NCI-H2227 treated with DMSO at 0.1 percent for 48 hours (cell line): ENCODE measurements at places on chromosomes 13 and 19.

DNA sequence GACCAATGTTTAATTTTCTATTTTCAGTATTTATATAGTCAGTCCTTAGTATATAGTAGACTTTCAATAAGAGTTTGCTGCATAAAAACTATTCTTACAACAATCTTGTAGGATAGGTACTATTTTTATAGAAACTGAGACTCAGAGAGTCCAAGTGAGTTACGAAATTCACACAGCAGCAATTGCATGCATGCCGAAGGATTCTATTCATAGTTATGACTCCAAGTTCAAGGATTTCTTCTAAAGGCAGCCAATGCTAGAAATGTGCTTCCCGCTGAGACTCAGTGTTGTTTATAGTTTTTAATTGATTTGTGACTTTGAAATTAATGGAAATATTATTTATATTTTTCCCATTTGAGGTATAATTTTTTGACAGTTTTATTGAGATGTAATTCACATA lies 62.7 kb upstream of the CSNK1A1L start:
- no peak for DNase-seq

- no peak for DNase-seq
These were observed at the start of gene CBY2 for GRCh38 chr13:45702088-45702487. Gene CBY2 (plus strand): TSS chr13:45702320. CDS start chr13:45702391, 71 bp downstream.

GRCh38 chr19:4557971-4558941 lies 1.2 kb downstream of the SEMA6B start:
- DNase-seq, result no peak

GRCh38 chr13:42279080-42279479 lies 7.1 kb downstream of the AKAP11 start:
- DNase-seq, result no peak

DNA sequence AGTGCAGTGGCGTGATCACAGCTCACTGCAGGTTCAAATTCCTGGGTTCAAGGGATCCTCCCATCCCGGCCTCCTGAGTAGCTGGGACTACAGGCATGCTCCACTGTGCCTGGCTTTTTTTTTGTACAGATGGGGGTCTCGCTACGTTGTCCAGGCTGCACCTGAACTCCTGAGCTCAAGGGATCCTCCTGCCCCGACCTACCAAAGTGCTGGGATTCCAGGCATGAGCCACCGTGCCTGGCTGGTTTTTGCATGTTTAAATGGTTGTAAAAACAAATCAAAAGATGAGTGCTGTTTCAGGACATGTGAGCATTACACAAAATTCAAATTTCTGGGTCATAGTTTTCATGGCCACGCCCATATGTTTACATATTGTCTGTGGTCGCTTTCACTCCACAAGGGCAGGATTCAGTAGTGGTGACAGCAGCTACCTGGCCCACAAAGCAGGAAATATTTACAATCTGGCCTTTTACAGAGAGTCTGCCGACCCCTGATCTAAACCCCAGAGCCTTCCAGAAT lies 5.3 kb downstream of the MATK start:
- no peak for DNase-seq

DNA sequence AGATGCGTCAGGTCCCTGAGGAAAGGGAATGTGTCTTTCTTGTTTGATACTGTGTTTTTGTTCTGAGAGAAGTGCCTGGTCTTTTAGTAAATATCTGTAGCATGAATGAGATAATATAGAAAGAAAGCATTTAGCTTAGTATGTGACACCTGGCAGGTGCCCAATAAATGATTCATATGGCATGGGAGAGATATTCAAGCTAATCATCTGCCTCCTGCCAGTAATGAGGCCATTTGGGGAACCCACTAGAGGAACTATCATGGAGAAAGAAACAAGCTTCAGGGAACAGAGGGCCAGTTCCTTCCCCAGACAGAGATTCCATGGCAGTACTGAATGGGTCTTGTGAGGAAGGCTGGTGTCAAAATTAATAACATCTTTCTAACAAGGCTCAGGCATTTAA lies 603.9 kb downstream of the DCT start:
- DNase-seq, result no peak

GRCh38 chr13:112454648-112455334 lies 78.6 kb downstream of the SPACA7 start:
- DNase-seq, result no peak

DNA sequence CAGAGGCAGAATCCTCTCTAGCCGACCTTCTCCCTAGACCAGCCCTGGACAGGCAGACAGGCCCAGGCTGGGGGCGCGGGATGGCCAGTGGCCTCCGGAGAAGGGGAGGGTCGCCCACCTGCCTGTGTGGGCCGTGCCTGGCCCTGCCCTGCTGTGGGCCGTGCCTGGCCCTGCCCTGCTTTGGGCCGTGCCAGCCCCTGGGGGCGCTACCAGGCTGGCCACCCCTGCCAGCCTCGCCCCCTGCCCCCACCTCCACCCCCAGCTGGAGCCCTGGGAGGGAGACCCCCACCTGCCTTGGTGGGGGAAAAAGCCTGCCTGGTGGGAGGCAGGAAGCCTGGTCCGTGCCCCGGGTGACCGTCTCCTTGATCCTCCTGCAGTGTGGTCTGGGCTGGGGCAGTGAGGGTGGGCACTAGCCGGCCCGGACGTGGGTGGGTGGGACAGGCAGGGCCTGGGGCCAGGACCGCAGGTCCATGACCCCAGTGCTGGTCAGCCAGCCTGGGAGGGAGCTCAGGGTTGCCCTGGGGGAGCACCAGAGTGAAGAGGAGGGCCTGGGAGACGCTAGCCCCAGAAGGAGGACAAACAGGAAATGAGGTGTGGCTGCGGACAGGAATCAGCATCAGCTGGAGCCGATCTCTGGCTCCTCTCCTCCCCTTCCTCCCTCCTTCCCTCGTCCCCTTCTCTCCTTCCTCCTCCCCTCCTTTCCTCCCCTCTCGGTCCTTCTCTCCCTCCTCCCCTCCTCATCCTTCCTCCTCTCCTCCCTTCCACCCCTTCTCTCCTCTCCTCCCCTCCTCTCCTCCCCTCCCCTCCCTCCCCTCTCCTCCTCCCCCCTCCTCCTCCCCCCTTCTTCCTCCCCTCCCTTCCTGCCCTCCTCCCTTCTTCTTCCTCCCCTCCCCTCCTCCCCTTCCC lies 5.1 kb upstream of the MKNK2 start:
- no peak for DNase-seq

DNA sequence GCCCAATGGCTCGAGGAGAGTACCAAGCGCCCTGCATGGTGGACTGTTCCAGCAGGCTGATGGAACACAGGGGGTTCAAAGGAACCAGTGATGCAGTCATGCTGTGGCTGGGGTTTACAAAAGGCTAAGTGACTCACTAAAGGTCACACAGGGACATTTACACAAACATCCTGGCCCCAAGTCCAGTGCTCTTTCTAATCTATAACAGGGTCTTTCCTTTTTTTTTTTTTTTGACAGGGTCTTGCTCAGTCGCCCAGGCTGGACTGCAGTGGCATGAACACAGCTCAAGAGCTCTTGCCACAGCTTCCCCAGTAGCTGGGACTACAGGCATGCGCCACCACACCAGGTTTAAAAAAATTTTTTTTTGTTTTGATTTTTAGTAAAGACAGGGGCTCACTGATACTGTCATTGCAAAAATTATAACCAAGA lies 2.8 kb upstream of the SLC25A15 start:
- no peak for DNase-seq

DNA sequence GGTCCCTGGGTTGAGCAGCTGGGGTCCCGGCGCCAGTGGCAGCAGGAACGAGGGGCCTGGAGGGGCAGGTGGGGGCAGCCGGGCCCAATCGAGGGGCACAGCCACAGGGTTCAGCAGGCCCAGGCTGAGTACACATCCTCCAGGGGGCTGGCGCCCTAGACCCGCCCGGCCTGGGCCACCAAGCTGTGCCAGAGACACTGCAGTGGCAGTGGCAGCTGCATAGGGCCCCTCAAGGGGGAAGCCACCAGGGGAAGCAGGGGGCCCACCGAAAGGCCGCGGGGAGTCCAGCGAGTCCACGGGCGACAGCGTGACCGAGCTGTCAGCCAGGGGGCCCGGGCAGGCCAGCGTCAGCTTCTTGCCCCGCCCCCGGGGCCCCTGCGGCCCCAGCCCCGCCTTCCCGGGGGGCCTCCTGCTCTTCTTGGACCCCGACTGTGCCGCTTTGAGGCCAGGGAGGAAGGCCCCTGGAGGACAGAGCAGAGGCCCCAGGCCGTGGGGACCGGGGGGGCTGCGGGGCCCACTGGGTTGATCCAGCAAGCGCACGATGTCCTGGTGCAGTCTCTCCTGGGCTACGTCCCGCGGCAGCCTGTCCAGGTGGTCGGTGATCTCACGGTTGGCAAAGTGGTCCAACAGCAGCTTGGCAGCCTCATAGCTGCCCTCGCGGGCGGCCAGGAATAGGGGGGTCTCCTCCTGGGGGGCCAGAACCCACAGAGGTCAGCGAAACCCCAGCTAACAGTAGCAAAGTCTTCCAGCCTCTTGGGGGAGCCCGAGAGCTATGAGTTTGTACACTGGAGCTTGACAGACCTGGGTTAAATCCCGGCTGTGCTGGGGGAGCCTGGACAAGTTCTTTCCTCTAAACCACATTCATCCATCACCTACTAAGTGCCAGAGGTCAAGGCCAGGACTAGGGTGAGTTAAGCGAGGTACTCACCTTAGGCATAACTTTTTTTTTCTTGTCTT lies 39.5 kb downstream of the NOTCH3 start:
- no peak for DNase-seq

- DNase-seq, result no peak
These were observed 231.2 kb downstream of the ZIC5 start for GRCh38 chr13:99740251-99740979.

DNA sequence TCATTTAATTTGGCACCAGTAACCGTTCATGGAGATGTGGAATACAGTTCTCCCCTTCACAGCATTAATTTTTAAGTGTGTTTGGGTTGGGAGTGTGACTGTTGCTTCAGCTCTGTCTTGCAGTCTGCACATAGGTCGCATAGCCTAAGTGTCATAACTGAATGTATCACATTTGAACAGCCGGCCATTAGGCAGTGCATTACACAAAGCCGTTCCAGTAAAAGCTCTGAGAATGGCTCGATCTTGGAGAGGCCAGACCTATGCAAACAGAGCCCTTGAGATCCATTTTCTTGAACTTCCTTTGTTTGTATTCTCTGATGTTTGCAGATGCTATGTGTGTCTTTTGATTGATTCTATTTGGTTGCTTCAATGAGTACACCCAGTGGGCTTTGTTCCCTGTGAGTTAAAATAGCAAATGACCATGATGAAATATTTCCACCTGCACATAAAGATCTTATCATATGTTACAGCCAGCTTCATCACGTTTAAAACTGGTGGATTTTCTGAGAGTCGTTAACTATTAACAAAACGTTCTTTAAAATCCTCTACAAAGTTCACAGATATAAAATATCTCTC lies 1104.9 kb upstream of the SLC10A2 start:
- peak; percentile 26 for DNase-seq

DNA sequence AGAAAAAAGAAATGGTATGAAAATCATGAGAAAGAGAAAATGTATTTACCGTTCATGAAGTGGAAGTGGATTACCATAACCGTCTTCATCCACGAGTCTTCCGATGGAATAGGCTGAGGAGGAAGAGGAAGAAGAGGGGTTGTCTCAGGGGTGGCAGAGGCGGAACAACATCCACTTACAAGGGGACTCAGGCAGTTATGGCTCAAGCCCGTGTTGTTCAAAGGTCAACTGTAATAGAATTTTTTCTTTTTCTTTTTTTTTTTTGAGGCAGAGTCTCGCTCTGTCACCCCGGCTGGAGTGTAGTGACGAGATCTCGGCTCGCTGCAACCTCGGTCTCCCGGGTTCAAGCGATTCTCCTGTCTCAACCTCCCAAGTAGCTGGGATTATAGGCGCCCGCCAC lies 16.9 kb upstream of the ADGRL1 start:
- no peak for DNase-seq

GRCh38 chr13:89163096-89163495 lies 1491.9 kb downstream of the SLITRK5 start:
- no peak for DNase-seq

- DNase-seq, result no peak
These were observed 32.2 kb downstream of the MYO9B start for GRCh38 chr19:17107546-17108452.

DNA sequence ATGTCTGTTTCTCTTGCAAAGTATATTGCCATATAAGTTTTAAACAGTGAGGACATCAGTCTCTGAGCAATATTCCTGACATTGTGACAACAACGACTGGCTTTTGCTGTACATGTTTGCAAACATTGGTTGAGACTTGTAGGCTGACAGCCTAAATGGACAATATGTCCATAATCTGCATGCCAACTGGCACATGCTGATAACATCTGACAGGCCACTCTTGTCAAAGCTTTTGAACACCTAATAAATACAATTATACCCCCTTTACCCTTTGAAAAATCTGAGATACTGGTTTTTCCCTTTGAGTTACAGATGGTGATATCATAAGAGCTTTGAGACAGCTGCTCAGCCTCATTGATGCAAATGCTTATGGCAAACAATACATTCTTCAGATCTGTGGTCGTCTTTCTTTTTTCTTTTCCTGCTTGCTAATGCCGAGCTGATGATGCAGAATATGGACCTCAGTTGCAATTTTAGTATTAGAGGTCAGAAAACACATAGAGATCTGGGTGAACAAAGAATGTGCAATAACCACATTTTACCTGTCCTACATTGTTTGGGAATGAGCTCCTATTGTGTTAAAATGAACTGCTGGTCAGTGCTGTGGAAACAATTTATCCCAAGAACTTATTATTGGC lies 114.9 kb downstream of the RFC3 start:
- no peak for DNase-seq

DNA sequence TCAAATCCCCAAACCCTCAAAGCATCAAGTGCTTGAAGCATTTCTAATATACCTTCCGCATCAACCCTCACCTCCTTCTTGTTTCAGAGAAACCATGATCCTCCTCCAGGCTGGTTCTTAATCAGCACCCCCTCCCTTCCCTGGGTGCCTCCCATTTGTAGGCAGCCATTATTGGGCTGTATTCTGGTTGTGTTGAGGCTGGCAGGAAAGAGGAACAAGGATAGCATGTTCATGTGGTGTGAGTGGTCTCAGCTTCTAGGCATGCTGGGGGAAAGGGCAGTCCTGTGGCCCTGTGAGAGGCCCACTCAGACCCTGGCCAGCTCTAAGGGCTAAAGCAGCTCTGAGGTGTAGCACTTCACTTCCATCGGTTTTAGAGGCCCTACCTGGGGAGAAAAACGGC lies 18.9 kb upstream of the TRIM13 start:
- no peak for DNase-seq

- no peak for DNase-seq
These were observed 26.6 kb downstream of the DNAJC3 start for GRCh38 chr13:95703576-95703975.

- DNase-seq, result no peak
These were observed 2.4 kb upstream of the CTXN1 start for GRCh38 chr19:7928334-7928706.

DNA sequence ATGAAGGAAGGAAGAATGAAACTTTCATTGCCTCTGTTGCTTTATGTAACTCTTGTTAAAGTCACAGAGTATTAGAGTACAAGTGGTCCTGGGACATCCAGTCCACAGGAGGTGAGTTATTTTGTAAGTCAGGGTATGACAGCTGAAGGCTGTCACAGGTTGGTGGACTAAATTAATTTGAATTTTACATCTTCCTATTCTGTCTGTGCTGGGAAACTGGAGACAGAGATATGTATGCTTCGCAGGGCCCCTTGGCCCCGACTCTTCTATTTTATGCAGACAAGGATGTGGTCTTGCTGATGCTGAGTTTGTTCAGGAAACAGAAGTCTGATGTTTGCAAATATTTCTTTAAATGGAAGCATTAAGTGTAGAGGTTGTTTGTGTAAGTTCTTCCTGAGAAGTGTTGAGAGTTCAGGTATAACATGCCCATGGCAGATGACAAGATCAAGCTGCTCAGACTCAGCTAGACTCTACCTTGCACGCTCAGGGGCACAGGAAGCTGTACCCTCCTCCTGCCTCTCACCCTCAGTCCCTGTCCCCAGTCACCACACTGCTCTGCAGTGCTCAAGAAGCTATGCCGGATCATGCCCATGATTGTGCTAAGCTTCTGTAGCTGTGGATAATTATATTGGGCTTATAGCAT lies 23.4 kb downstream of the RASL11A start:
- no peak for DNase-seq
